ENCODE measurements at places on chromosomes 11 and 22.

GRCh38 chr11:19924311-19924710 is 211.7 kb downstream of the NAV2 start:
- DNase-seq = no peak

DNA sequence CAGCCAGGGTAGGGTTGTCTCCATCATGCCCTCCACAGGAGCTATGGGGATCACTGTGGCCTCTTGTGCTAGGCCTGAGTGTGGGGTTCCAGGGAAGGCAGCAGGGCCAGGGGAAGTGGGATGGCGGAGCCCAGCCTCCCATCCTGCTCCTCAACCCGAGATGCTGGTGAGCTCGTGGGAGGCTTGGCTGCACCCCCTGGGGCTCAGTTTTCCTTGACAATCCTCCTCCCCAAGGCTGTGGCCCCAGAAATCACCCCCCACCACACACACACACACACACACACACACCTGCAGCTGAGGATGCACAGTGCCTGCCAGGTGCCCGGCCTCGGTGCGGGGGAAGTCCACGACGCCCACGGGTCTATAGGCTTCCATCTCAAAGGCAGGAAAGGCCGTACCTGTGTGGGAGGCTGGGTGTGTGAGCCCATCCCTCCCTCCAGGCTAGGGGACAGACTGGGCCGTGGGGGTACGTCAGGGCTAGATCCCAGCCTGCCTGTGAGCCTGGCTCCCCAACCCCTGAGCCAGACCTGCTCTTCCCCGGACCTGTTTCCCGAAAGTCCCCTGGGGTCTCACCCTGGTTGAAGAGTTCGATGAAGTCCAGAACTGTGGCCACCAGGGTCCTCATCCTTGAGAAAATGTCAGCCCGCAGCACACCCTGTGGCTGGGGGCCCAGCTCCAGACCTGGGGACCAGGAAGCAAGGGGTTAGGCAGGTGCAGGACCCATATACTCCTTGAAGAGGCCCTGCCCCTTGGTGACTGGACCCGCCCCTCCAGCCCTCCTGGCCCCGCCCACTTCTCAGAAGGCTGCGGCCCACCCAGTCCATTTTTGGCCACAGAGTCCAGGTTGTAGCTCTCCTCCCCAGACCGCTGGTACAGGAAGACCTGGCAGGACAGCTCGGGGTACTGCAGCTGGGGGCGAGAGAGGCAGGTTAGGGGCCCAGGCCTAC is 5.2 kb upstream of the TBX10 start:
- DNase-seq = no peak

DNA sequence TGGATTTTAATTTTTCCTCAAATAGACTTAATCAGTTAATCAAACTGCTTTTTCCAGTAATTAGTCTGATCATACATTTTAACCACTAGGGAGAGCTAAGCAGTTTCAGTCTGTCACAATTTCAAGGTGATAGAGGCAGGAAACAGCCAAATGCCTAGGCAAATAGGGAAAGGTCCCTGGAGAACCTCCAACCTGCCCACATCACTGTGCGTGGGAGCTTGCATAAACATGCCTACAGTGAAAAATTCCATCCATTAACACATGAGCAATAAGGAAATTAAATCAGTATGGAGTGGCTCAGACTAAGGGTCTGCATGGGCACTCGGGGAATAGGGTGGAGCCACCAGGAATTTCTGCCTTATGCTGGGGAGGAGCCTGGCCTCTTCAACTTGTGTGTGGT is 74.6 kb downstream of the AASDHPPT start:
- no peak for DNase-seq

- DNase-seq = no peak
Observed at GRCh38 chr11:64810891-64811272, 531 bp upstream of the MEN1 start.

- DNase-seq = no peak
Observed at GRCh38 chr11:116731097-116731761, 41.6 kb downstream of the BUD13 start.

GRCh38 chr11:95767498-95767897 is 22.1 kb downstream of the FAM76B start:
- DNase-seq = no peak

- DNase-seq = no peak
Observed at GRCh38 chr22:46740910-46741780, 3.1 kb upstream of the CERK start.

- DNase-seq = no peak
Observed at GRCh38 chr11:104106136-104106754, 57.7 kb downstream of the PDGFD start.

- no peak for DNase-seq
Observed at GRCh38 chr11:2655016-2655719, 44.6 kb downstream of the KCNQ1OT1 start.

DNA sequence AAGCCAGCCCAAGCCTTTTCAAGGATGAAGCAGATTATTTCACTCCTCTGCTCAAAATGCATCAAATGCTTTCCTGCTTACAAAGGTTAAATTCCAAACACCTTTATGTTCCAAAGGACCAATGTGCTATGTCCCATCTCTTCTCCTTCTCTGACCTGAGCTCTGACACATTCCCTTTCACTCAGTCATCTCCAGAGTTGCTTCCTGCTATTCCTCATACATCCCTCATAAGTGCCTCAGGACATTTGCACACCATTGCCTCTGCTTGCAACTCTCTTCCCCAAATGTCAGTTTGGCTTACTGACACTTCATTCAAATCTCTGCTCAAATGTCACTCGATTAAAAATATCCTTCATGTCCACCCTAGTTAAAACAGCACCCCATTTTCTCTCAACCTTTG is 53.3 kb upstream of the BMAL1 start:
- no peak for DNase-seq

- DNase-seq = no peak
Observed at GRCh38 chr11:9840460-9841004, 176.7 kb downstream of the SWAP70 start.

DNA sequence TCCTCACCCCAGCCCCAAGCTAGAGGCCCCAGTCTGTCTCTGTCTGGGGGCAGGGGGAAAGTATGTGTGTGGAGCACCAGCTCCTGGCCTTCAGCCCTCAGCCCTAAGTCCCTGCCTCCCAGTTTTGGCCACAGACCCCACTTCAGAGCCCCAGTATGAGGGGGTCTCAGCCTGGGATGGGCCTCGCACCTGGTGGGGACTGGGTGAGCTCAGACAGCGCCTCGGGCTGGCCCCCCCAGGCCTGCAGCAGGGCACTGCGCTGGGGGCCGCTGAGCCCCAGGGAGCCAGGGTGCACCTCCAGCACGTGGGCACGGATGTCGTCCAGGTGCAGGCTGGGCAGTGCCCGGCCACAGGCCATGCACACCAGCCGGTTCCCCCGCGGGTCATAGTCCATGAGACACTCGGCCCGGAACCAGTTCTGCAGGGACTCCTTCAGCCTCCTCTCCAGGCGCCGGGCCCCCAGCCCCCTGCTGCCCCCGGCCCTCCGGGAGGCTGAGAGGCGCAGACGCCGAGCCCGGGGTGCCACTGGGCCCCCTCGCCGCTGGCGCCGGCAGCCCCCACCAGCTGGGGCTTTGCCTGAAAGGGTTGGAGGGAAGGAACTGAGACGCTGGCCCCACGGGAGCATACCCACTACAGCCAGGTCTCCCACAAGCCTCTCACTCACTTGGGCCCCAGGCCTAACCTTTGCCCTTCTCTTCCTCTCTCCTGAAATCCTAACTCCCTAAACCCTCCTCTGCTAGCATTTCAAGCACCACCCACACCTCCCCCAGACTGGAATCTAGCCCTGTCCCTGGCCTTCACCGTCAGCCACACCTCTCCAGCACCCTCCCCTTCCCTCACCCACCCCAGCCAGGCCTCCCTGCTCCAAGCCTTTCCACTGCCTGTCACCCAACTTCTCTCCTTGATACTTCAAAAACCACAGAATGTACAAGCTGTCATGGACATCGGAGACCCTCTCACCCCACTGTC is 3.6 kb downstream of the ZFTA start:
- DNase-seq = no peak

DNA sequence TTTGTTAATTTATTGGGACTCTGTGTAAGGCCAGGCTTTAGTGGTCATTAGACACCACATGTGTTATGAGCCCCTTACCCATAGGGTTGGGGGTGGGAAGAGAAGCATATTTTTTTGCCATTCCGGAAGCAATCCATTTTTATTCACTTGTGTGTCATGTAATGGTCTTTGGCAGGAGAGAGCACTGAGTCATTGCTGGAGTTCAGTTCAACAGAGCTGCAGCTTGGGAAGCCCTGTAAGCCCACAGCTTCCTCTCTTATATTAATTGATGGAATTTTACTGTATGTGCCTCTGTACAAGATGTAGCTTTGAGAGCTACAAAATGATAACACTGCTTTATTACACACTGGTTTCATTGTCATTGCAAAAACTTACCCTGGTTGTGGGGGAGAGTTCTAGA is 177.3 kb upstream of the SORL1-AS1 start:
- no peak for DNase-seq

GRCh38 chr11:73152861-73153483 is 10.9 kb upstream of the FCHSD2 start:
- DNase-seq = no peak

DNA sequence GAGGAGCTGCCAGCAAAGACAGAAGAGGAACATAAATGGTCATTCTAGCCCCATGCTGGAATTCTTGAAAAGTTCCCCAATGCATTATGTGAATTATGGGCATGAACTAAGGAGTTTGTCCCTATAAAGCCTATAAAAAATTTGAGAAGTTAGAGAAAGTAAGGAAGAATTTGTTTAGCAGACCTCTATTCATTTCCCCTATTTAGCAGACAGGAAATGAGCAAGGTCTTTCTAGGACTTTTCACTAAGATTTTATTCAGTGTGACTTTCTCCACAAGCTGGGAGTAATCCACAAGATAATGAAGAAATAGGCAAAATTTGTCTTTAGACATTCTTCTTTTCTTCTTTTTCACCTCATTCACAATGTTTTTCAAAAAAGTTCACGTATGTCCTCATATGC is 20.0 kb downstream of the PRRG4 start:
- no peak for DNase-seq

GRCh38 chr11:81496601-81497000 is 1237.1 kb downstream of the FAM181B start:
- no peak for DNase-seq

- no peak for DNase-seq
Observed at GRCh38 chr22:30186510-30186909, 60.0 kb downstream of the LIF start.

- DNase-seq = no peak
Observed at GRCh38 chr11:60482361-60482760, 10.2 kb upstream of the MS4A12 start.

DNA sequence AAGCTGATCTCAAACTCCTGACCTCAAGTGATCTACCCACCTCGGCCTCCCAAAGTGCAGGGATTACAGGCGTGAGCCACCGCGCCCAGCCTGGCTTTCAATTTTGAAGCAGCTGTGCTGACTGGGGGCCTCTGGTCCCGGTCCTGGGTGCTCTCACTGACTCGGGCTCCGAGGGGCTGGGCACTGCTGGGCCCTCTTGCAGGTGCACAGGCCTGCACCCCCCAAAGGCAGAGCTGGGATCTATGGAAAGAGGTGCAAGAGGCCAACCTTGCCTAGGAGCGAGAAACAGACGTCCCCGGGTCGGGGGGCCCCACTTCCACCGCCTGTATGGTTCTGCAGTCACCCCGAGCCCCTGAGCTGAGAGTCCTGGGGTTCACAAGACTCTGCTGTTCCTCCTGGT is 33.2 kb downstream of the KIAA0930 start:
- no peak for DNase-seq

GRCh38 chr22:20433191-20433590 is 4.4 kb downstream of the SCARF2 start:
- no peak for DNase-seq

GRCh38 chr11:114060392-114061047 is 1.0 kb downstream of the ZBTB16 start:
- DNase-seq = no peak

DNA sequence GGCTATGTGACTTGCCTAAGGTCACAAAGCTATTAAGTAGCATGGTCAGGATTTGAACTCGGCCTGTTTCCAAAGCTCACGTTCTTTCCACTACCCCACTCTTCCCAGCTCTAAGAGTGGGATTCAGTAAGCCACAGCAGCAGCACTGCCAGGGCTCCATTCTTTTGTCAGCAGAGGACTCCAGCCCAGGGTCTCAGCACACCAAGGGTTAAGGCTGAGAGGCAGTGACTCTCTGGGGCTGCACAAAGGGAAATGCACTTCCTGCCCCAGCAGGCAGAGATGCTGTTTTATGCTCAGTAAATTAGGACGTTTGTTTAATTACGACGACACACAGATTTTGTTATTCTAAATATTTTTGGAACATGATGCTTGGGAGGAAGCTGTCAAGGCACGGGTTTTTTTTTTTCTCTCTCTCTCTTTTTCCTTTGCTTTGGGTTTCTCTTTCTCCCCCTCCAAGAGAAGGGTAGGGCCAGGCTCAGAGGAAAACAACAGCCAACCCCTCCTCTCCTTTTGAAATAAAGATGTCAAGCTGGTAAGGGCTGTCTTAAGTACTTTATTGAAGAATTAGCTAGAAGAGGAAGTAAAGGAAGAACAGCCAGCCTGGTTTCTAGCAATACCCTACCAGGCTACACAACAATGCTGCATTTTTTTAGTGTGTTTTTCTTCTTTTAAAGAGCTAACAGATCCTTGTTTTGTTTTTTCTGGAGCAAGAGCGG is 2.8 kb downstream of the MYH9 start:
- DNase-seq = no peak

GRCh38 chr11:1651411-1651980 is 21.9 kb downstream of the KRTAP5-5 start:
- no peak for DNase-seq

- DNase-seq = no peak
Observed at GRCh38 chr11:92212530-92212929, 12.1 kb upstream of the FAT3 start.

- no peak for DNase-seq
Observed at GRCh38 chr22:43160497-43161126, 9.3 kb downstream of the TSPO start.

GRCh38 chr11:133104009-133104744 is 428.1 kb downstream of the OPCML start:
- DNase-seq = no peak

DNA sequence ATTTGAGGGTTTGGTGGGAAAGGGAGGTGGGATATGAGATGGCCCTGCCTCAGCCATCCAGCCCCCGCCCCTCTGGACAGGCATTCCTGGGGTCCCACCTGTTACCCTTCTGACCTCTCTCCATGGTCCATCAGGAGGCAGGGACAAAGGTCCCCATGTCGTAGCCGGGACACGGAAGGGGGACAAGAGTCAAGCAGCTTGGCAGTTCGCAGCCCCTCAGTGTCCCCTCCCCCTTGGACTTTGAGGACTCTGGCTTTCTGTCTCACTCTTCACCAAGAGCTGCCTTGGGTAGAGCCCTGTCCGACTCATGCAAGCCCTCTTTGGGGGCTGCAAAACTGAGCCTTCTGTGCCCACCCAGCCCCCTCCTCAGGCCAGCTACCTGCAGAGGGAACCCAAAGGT is 30.2 kb downstream of the TRIM29 start:
- no peak for DNase-seq

- DNase-seq = no peak
Observed at GRCh38 chr22:50444663-50445062, 30.2 kb downstream of the SBF1 start.

DNA sequence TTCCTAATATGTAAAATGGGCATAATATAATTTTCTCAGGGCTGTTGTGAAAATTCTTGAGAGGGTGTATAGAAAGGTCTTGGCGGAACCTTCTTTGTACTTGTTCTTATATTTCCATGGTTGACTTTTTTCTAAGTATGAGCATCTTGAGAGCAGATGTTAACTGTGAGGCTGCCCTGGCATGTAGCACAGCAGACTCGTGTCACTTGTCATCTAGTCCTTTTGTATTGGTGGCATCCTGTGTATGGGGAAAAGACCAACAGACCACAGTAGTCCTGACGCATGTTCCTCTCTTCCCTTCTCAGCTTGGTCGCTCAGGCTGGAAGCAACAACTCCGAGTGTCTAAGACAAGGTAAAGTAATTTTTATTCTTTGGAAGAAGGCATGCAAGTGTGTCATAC is 153.8 kb upstream of the ZBED5 start:
- no peak for DNase-seq
